Amniotic stem cell (primary cell): ENCODE measurements at places on chromosomes 2 and 18.

GRCh38 chr2:217095511-217096205, 235.8 kb upstream of the TNP1 start:
- DNase-seq: no peak

DNA sequence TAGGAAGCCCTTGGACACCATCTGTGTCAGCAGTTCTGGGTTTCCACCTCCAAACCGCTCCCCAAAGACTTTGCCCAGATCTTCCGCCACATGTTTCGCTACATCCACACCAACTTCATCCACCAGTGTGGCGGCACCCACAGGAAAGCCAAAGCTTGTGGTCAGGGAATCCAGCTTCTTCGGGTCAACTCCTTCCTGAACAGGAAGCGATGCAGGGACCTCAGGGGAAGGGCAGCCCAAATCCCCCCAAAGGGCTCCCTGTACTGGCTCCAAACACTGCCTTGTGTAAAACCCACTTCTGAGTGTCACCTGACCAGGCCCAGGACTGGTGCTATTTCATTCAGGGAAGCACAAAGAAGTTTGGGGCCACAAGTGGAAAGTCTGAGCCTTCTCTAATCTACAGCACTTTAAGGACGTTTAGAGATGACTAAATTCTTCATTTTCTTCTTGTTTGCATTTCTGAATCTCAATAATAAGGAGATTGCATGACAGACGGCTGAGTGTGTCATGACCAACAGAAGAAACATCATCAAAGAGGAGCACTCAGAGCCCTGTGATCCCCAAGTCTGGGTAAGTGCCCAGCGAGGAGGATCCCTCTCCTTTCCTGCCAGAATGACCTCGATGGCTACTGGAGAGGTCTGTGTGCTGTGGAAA, 20.8 kb downstream of the GAREM2 start:
- no peak for DNase-seq

- DNase-seq: no peak
These were observed 17.7 kb downstream of the ST6GAL2 start for GRCh38 chr2:106868275-106868674.

GRCh38 chr2:60820416-60821132, 60.8 kb upstream of the REL start:
- no peak for DNase-seq

- DNase-seq: no peak
These were observed 23.8 kb upstream of the PTMA start for GRCh38 chr2:231684314-231685223.

- DNase-seq: no peak
These were observed 25.4 kb upstream of the SLC66A3 start for GRCh38 chr2:11129598-11130449.

DNA sequence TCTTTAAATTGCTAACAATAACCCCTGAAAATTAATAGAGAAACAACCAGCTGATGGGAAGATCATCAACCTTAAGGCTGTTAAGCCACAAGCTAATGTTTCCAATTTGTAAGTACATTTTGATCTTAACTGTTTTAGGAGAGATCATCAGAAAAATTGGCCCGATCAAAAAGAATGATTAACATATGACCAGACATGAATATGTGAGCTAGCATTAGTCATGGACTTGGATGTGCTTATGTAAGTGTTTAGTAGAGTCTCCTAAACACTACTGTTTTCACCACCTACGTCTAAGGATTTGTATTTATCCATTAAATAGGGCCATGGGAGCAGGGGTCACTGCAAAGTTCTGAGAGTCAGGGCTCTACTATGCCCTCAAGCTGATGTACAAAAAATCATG, 4.3 kb downstream of the LMAN1 start:
- no peak for DNase-seq

- DNase-seq: no peak
These were observed 435 bp downstream of the ADCY3 start for GRCh38 chr2:24919506-24920097.

DNA sequence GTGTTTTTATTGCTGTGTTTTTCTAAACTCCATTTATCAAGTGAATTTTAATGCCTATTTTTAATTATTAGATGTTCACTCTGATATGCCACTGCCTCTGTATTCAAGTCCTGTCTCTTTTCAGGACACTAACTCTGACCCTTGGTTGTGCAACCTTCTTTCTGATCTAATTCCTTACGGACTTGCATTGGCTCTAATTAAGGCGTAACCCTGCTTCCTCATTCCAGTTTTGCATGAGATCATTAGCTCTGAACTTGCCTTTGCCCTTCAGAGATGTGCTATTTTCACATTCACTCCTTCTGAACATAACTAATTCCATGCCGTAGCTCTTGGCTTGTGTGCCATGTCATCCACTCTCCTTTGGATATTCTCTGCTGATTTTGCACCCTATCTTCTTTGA, 162.5 kb upstream of the TMEFF2 start:
- no peak for DNase-seq

DNA sequence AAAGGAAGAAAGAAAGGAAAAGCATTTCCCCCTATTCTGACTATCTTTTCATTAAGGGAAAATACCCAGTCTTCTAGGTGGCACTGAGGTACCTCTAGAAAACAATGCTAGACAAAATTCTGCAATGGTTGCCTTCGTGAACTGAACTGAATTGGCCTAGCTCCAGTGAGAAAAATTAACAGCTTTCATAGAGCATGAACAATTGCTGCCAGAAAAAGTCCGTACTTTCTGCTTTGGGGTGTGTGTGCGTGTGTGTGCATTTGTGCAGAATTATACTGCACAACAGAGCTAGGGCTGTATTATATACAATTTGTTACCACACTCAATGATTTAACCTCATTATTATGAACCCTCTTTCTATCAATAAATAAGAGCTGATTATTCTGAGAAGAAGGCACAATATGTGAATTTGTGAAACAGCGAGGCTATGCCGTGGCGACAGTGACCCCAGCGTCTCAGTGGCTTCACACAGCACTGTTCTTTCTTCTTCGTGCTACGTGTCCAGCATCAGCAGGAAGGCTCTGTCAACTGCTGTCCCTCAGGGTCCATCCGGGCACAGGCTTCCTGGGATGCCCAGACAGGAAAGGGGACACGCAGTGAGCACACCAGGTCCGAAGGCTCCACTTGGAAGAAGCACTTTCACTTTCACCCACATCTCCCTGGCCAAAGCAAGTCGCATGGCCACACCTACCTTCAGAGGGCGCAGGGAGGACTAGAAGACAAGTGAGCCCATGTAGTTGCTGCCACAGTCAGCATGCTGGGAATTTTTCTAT, 47.5 kb downstream of the PTGR3 start:
- no peak for DNase-seq
